ENCODE measurements at places on chromosomes 4 and X. TPM values are rescaled to one million over a fixed set of nuclear protein-coding genes. Genes with fewer than 3 reads are reported as not detected.
A peak's percentile ranks its signal among the peaks of the same experiment; 100 is the strongest.

Gene NDUFC1
- 53.1 TPM for total RNA-seq

Gene HERC5
- 21.2 TPM for total RNA-seq

Gene CLRN2
- total RNA-seq = not detected

Gene CLIC2
- 0.20 TPM for total RNA-seq

DNA sequence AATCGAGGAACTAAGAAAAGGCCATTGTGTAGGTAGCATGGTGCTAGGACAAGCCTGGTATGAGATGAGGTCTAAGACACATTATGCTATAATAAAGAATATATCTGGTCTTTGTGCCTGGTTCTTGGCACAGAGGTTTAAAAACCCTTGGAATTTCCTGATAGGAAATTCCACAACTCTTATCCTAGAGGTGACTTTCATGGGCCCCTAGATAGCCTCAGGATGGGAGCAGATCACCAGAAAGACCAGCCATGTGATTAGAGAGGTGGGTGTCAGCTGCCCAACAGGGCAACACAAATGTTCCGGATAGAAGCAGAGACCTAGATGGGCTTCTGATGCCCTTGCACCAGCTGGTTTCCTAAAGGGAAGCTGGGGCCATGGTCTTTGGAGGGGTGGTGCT is 107.2 kb downstream of the SCD5 start:
- no peak for DNase-seq
- peaks cover 14% of the 10 kb centered on the region for H3K27me3 ChIP-seq
- no peaks in the 10 kb centered on the region for H3K36me3 ChIP-seq
- no peaks in the 10 kb centered on the region for H3K4me1 ChIP-seq
- H3K4me3 ChIP-seq = no peak overlapping the region

DNA sequence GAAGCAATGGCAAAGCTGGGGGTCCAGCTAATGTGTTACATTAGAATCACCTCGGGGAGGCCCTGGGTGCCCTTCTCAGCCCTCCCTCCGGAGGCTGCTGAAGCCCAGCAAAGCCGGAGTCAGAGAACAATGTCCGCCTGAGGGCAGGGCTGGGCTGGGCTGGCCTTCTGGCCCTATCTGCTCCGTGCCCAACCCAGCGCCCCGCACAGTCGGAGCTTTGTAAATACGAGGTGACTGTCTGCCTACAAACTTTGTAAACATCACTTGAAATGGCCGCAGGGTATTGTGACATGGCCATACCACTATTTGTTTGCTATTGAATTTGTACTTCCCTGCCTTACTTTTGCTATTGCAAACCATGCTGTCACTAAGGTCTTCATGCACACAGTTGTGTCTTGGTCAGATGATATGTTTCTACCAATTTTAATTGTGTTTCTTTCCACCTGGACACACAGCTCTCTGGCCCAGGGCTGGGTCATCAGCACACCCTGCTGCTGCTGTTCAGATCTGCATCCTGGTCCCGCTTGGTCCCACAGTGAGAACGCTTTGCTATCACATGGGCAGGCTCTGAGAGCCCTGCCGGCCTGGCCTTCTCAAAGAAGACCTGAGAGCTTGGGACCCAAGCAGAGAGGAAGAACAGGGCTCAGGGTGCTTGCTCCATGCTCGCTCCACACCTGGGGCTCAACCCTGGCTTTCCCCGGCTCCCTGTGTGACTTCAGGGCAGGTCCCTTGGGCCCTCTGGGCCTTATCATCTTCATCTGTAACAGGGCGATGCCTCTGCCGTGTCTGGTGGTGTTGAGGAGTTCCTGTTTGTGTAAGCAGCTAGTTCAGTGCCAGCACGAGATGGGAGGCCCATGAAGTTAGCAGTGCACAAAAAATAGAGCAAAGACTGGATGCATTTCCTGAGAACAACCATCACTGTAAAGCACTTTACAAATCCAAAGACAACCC is 2.3 kb downstream of the S100P start:
- peak overlapping the region; percentile 79 for H3K4me3 ChIP-seq
- peaks cover 69% of the 10 kb centered on the region for H3K4me1 ChIP-seq
- H3K36me3 ChIP-seq = no peaks in the 10 kb centered on the region
- H3K27me3 ChIP-seq = no peaks in the 10 kb centered on the region
- DNase-seq = peak; percentile 67

- H3K36me3 ChIP-seq = no peaks in the 10 kb centered on the region
- no peak overlapping the region for H3K27ac ChIP-seq
- no peak overlapping the region for H3K4me3 ChIP-seq
- no peak for DNase-seq
- H3K4me1 ChIP-seq = no peaks in the 10 kb centered on the region
- H3K27me3 ChIP-seq = no peaks in the 10 kb centered on the region
These were observed 1297.3 kb downstream of the C4orf33 start for GRCh38 chr4:130393231-130393630.

DNA sequence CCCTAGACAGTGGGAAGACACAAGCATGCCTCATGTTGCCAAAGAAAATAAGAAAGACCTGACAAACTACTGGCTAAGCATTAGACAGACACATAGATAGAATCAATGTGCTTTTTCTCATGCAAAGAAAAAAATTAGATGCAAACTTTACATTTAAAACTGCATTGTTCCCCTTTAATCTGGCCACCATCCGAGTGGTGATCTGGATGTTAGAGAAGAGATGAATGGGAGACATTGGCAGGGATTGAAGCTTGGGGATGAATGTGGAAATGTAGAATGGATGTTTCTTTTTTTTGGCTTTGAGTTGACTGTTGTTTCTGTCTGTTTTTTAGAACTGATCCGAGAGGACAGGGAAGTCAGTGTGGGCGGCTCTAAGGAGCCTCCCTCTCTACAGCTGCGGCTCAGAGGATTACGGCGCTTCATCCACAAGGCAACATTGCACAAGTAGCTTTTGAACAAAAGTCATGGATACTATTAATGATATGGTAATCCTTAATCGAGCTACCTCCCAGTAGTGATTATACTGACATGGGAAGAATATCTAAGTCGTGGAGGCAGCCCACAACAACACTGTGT is 53.0 kb downstream of the HELT start:
- no peak overlapping the region for H3K27ac ChIP-seq
- H3K27me3 ChIP-seq = peaks cover 24% of the 10 kb centered on the region
- no peak for DNase-seq

GRCh38 chrX:28312965-28313364 is 274.3 kb upstream of the IL1RAPL1 start:
- H3K4me3 ChIP-seq = no peak overlapping the region
- no peak overlapping the region for H3K27ac ChIP-seq
- H3K36me3 ChIP-seq = no peaks in the 10 kb centered on the region
- no peak for DNase-seq
- H3K4me1 ChIP-seq = no peaks in the 10 kb centered on the region

DNA sequence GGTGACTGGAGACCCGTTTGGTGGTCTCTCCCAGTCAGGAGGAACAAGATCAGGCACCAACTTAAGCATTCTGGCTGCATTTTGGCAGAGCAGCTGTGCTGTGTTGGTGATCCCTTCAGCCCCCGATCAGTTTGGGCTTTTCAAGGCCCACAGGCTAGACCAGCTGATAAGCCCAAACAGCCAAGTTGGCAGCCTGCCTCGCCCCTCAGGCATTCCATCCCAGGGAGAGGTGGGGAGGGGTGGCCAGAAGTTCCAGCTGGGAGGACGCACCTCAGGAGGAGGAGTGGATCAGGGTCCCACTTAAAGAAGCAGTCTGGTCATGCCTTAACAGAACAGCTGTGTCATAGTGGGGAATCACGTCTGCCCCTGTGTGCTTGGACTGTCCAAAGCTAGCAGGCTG is 105.8 kb downstream of the CHIC1 start:
- H3K27ac ChIP-seq = no peak overlapping the region
- no peak for DNase-seq
- H3K4me3 ChIP-seq = no peak overlapping the region
- no peaks in the 10 kb centered on the region for H3K27me3 ChIP-seq
- no peaks in the 10 kb centered on the region for H3K4me1 ChIP-seq

- DNase-seq = no peak
- H3K4me1 ChIP-seq = peaks cover 18% of the 10 kb centered on the region
- H3K4me3 ChIP-seq = peak overlapping the region; percentile 95
- H3K36me3 ChIP-seq = no peaks in the 10 kb centered on the region
- H3K27ac ChIP-seq = peak overlapping the region; percentile 98
These were observed 793 bp upstream of the DCUN1D4 start for GRCh38 chr4:51842167-51842553.

DNA sequence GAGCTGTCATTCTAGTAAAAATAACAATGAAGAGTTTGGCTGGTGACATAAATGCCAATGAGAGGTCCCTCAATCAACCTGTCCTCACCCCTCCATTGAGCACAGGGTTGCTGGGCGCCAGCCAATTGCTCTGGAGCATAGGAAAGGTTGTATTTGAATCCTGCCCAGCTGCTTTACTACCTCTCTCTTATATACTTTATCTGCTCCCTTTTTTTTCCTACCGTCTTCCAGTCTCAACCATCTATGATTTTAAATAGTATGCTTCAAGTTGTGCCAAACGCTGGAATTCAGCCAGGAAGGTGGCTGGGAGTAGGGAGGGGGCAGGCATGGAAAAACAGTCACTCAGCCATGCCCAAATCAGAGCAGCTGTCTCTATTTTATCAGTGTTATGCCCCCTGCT is 153.8 kb downstream of the NR3C2 start:
- H3K4me1 ChIP-seq = no peaks in the 10 kb centered on the region
- no peak overlapping the region for H3K27ac ChIP-seq
- no peaks in the 10 kb centered on the region for H3K27me3 ChIP-seq
- no peak for DNase-seq
- H3K36me3 ChIP-seq = no peaks in the 10 kb centered on the region

GRCh38 chrX:33379839-33380238 is 168.5 kb upstream of the DMD start:
- no peak overlapping the region for H3K27ac ChIP-seq
- H3K4me3 ChIP-seq = no peak overlapping the region
- H3K27me3 ChIP-seq = no peaks in the 10 kb centered on the region
- no peaks in the 10 kb centered on the region for H3K4me1 ChIP-seq
- DNase-seq = no peak

- no peaks in the 10 kb centered on the region for H3K27me3 ChIP-seq
- DNase-seq = no peak
- no peaks in the 10 kb centered on the region for H3K4me1 ChIP-seq
- no peak overlapping the region for H3K27ac ChIP-seq
These were observed 223.1 kb downstream of the AFF2 start for GRCh38 chrX:148723551-148723950.

DNA sequence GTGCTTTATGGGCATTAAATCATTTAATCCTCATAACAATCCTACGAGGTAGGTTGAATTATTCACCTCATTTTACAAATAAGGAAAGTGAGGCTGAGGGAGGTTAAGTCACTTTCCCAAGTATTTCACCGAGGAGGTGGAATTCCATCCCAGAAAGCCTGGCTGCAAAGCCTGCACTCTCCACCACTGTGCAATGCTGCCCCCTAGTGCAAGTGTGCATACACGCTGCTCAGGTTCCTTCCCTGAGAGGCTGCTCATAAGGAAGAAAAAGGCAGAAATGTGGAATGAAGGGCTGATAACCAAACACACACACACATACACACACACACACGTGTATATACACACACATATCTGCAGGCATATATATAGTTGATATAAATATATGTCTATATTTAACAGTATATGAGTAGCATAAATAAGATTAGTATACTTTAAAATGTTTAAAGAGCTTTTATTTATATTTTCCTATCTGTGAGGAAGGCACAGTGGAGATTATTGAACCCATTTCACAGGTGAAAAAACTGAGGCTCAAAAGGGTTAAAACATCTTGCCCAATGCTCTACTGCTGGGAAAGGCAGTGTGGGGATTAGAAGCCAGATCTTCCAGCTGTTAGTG is 714.5 kb upstream of the TENM3 start:
- no peak overlapping the region for H3K4me3 ChIP-seq
- DNase-seq = no peak
- no peak overlapping the region for H3K27ac ChIP-seq

GRCh38 chrX:136781180-136781797 is 557 bp upstream of the ARHGEF6 start:
- peak overlapping the region; percentile 93 for H3K4me3 ChIP-seq
- peaks cover 58% of the 10 kb centered on the region for H3K4me1 ChIP-seq
- peaks cover 8% of the 10 kb centered on the region for H3K36me3 ChIP-seq
- peak overlapping the region; percentile 95 for H3K27ac ChIP-seq

DNA sequence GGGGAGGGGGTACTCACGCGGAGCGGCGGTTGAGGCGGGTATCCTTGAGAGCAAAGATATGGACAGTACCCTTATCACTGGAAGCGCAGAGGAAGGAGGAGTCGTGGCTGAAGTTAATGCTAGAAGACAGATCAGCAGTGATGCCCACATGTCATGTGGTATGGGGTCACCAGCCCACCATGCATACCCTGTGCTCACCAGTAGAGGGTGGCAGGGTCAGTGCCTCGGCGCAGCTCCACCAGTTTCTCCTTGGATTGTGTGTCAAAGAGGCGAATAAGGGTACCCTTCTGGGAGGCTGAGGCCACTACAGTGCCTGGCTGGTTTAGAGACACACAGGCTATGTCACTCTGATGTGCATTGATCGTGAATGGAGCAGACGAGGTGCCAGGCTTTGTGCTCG is 1.5 kb upstream of the PRAF2 start:
- peaks cover 18% of the 10 kb centered on the region for H3K4me1 ChIP-seq
- H3K27ac ChIP-seq = no peak overlapping the region
- no peak overlapping the region for H3K4me3 ChIP-seq
- H3K36me3 ChIP-seq = peaks cover 25% of the 10 kb centered on the region
- DNase-seq = no peak

GRCh38 chr4:64564126-64564525 is 154.9 kb upstream of the TECRL start:
- H3K36me3 ChIP-seq = no peaks in the 10 kb centered on the region
- no peak overlapping the region for H3K27ac ChIP-seq
- peaks cover 1% of the 10 kb centered on the region for H3K27me3 ChIP-seq
- no peak overlapping the region for H3K4me3 ChIP-seq
- H3K4me1 ChIP-seq = no peaks in the 10 kb centered on the region

- H3K36me3 ChIP-seq = no peaks in the 10 kb centered on the region
- H3K4me1 ChIP-seq = peaks cover 33% of the 10 kb centered on the region
- H3K27me3 ChIP-seq = peaks cover 8% of the 10 kb centered on the region
- no peak for DNase-seq
- H3K4me3 ChIP-seq = no peak overlapping the region
These were observed 5.0 kb upstream of the MMAA start for GRCh38 chr4:145614233-145614610.

DNA sequence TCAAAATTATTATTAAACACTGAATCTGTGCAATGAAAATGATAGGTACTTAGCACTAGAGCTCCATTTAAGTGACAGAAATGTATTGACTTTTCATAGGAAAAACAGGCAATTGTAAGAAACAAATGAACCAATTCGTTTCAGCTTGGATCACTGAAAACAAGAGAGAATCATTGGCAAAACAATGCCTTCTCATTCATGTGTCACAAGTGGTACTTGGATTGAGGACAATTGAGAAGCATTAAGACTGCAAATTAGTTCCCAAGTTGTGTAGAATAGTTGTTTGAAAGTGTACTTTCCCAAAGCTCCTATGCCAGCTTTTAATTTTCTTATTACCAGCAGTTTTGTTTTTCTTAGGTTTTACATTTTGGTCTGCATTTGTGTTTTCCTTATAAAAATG is 20.6 kb downstream of the CNKSR2 start:
- no peaks in the 10 kb centered on the region for H3K27me3 ChIP-seq
- no peak overlapping the region for H3K4me3 ChIP-seq
- H3K27ac ChIP-seq = no peak overlapping the region
- H3K36me3 ChIP-seq = peaks cover 4% of the 10 kb centered on the region
- no peaks in the 10 kb centered on the region for H3K4me1 ChIP-seq
- DNase-seq = no peak
